Adipocyte (in vitro differentiated cells): ENCODE measurements at places on chromosomes 6 and 20.

- DNase-seq, result no peak
Measured at GRCh38 chr6:164045082-164045481, 630.6 kb downstream of the QKI start.

GRCh38 chr6:135871296-135871695, 19.8 kb downstream of the PDE7B start:
- DNase-seq, result peak; percentile 27

DNA sequence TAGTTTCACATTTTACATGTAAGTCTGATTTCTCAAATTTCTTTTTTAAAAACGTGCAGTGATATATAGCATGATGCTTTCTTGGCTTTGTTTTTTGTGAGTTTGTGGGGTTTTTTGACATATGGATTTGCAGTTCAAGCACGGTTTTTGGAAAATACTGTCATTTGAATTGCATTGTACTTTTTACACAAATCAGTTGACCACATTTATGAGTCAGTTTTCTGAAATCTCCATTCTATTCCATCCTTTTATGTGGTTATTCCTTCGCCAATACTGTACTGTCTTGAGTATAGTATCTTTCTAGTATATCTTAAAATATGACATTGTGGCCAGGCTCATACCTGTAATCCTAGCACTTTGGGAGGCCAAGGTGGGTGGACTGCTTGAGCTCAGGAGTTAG, 890.0 kb upstream of the CITED2 start:
- no peak for DNase-seq

DNA sequence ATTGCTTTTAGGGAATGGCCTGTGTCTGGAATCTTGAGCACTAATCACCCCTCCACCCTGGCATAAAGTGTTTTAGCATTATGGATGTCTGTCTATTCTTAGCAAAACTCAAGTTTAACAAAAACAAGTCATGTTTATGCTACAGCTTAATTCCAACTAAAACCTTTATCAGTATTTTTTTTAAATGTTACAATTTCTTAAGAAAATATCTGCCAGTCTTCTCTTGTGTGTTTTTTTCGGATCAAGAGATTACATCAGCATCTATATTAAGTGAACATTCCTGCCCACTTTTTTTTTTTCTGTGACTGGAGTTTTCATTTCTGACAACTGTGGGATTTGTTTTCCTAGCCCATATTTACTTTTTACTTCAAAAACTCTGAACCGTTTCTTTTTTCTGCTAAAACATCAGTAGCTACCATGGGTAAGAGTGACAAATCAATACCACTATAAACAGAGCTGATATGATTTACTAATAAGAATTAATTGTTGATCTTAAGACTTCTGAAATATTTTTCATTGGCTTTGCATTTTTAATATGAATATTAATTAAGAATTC, 94.3 kb downstream of the EDN1 start:
- peak; percentile 62 for DNase-seq

DNA sequence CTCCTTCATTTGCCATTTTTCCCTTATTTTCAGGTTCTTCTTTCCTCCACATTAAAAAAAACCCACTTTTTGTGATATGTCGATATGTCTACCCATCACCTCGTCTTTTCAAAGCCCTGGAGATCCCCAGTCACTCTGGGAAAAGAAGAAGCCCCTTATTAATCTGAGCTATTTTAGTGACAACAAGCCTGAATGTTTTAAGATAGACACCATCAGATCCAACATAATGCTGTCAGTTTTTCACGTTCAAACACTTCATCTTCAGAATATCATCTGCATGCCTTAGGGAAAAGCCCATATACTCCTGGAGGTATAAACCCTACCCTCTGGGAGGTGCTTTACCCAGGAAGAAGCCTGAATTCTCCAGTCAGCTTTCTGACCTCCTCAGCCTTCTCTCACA, 464.0 kb upstream of the CDH4 start:
- no peak for DNase-seq

GRCh38 chr20:42053350-42053749, 435.2 kb upstream of the CHD6 start:
- DNase-seq, result no peak

DNA sequence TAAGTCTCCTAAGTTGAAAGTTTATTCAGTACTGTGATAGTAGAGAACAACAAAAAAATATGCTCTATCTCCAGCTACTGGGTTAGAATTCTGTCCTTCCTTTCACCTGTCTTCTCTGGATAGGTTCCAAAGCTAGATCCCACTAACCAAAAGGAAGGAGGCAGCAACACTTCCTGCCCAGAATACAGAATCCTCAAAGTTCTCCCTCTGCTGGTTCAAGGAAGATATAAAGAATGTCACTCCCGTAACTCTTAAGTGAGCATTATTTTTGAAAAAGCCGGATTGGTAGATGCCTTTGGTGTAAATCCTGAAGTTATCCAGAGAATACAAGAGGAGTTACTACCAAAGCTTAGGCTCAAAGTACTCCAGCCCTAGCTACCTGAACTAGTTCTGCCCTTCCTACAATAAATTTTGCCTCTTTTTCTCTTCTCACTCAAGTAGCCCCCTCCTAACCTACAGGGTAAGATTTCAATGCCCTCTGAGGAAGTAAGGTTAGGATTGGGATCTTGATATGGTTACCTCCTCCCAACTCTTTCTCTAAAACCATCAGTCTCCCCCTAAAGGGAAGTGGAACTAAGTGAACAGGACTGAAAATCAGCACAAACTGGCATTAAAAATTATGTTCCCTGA, 26.0 kb upstream of the CRIP3 start:
- peak; percentile 83 for DNase-seq

DNA sequence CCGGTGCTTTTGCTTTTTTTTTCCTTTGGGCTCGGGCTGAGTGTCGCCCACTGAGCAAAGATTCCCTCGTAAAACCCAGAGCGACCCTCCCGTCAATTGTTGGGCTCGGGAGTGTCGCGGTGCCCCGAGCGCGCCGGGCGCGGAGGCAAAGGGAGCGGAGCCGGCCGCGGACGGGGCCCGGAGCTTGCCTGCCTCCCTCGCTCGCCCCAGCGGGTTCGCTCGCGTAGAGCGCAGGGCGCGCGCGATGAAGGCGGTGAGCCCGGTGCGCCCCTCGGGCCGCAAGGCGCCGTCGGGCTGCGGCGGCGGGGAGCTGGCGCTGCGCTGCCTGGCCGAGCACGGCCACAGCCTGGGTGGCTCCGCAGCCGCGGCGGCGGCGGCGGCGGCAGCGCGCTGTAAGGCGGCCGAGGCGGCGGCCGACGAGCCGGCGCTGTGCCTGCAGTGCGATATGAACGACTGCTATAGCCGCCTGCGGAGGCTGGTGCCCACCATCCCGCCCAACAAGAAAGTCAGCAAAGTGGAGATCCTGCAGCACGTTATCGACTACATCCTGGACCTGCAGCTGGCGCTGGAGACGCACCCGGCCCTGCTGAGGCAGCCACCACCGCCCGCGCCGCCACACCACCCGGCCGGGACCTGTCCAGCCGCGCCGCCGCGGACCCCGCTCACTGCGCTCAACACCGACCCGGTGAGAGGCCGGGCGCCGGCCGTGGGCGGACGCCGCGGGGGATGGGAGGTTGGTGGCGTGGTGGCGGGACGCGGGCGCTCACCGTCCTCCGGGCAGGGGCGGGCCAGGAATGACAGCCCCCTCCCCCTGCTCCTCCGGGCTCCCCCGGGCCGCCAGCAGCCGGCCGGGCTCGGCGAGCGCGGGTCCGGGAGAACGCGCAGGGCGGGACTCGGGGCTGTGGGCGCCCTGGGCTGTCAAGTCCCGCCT, 606 bp downstream of the ID4 start:
- peak; percentile 72 for DNase-seq

GRCh38 chr6:40358473-40359460, 228.4 kb downstream of the LRFN2 start:
- no peak for DNase-seq

DNA sequence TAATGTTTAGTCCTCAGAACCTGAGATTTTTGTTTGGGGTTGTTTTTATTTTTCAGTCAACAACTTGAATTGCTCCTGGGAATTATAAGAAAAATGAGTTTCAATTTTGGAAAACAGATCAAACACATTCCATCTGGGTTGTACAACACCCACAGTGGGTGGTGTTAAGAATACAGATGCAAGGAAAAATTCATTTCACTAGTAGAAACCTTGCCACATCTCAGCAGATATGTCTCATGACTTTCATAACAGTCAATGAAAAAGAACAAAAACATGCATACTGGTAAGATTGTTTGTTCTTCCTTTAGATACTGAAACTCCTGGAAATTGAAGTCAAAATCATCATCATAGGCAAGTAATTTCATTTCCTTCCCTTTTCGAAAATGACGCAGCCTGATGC, 78.9 kb downstream of the MOXD1 start:
- peak; percentile 36 for DNase-seq

DNA sequence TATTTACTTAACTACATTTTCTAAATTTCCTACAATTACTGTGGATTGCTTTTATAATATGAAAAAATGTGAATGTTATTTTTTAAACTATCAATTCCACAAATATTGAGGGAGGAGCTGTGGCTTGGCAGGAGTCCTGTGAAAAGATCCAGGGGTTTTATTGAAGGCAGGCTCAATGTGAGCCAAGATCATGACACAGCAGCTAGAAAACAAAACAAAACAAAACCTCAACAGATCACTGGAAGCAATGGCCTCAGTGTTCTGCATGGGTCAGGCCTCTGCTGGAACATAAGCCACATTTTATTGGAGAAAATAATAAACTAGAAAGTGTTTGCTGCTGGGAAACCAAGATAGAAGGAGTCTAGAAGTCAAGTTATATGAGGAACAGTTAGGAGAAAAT, 19.4 kb upstream of the RCAN2 start:
- DNase-seq, result peak; percentile 91

DNA sequence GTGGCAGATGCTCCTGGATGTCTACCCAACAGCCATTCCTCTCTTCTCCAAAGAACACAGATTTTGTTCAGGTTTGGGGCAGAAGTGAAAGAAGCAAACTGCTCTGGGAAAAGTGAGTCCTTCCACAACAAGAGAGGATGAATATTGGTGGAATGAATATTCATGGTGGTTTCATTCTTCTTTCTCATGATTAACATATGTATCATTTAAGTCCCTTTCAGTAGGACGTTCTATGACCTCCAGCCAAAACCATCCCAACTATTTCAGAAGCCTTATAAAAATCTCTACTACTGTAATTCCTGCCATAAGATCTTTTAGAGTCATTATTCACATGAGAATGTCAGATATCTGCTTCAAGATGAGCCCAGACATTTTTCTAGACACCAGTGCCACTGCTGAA, 44.4 kb downstream of the MDN1 start:
- peak; percentile 15 for DNase-seq

GRCh38 chr6:169820358-169820757, 68.9 kb downstream of the ERMARD start:
- no peak for DNase-seq

- DNase-seq, result no peak
Measured at GRCh38 chr20:16166737-16167136, 406.5 kb downstream of the KIF16B start.

DNA sequence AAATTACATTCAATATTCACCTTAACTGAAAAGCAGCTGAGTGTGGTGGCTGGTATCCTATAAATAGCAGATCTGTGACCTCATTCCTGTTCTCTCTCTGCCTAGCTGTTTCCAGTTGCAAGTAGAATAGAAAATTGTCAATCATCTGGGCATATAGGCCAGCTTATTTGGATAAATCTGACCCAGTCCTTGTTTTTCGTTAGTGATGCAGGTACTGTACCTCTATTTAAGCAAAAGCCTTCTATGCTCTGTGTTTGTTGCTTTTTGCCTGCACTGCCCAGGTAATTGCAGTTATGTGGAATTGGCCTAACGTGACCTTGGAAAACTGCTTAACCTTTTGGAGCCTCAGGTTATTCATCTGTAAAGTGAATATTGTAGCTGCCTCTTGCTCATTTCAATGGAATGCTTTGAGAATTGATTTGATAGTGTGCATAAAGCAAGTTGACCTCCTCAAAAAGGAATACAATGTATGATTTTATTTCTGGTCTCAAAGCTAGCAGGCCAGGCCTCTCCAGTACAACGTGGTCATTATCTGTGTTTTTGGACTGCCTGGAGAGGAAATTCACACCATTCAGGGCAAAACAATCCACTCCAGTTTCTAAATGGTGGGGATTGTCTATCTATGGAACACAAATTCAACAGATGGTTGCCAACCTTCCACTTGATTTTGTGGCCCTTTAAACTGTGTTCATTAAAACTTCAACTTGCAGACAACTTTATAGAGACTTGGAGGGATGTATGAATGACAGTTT, 508.7 kb upstream of the CITED2 start:
- DNase-seq, result peak; percentile 51

- no peak for DNase-seq
Measured at GRCh38 chr20:64074963-64075362, 4.4 kb downstream of the RGS19 start.

DNA sequence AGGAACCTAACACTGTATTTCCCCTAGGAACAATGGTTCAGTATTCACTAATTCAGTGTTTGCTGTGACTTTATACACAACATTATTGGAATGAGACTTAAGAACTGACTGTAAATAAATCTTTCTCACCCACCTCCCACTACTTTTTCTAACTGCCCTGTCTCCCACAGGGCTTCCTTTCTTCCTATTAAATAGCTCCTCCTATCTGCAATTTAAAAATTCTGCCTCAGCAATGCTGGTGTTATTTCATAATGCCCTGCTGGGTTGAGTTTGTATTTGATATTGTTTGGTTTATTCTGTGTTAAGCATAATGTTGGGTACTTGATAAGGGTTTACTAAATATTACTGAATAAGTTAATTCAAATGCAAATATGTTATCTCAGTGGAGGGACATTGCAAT, 573.1 kb upstream of the RNF217 start:
- no peak for DNase-seq

DNA sequence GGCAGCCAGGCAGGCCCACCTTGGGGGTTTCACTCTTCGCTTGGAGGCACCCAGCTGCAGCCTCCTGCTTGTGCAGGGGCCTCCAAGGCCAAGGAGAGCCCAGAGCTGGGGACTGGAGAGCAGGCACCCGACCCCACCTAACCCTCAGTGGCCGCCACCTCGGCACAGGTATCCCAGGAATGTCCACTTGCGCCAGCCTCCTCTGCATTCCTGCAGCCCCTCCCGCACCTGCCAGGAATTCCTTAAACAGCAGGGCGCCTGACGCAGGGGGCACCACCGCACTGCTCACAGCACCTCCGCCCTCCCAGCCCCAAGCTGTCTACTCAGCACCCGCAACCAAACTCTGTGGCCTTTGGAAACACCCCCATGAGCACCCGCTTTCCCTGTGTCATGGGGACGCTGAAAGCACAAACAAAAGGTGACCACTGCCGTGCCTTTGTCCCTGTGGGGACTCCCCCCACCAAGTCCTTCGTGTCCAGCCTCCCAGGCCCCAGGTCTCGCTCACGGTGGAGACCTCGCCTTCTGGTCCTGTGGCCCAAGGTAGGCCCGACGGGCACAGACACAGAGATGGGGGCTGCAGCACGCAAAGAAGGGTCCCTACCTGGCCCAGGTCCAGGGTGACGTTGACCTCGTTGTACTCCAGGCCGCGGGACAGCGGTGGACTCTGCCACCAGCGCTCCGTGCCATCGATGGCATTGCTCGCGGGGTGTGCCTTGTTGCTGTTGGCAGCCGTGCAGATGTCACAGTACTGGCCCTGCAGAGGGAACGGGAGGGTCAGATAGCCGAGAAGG, 5.1 kb downstream of the LAMA5 start:
- no peak for DNase-seq

GRCh38 chr20:62900692-62901584, 25.4 kb downstream of the DIDO1 start:
- DNase-seq, result no peak
